ENCODE measurements at places on chromosomes 16 and 17. TPM values are rescaled to one million over a fixed set of nuclear protein-coding genes. Genes with fewer than 3 reads are reported as not detected.

ITGAD gene
- not detected for total RNA-seq

ABCA9 gene
- not detected for total RNA-seq

PFN1 gene
- 1,923 TPM for total RNA-seq

DNA sequence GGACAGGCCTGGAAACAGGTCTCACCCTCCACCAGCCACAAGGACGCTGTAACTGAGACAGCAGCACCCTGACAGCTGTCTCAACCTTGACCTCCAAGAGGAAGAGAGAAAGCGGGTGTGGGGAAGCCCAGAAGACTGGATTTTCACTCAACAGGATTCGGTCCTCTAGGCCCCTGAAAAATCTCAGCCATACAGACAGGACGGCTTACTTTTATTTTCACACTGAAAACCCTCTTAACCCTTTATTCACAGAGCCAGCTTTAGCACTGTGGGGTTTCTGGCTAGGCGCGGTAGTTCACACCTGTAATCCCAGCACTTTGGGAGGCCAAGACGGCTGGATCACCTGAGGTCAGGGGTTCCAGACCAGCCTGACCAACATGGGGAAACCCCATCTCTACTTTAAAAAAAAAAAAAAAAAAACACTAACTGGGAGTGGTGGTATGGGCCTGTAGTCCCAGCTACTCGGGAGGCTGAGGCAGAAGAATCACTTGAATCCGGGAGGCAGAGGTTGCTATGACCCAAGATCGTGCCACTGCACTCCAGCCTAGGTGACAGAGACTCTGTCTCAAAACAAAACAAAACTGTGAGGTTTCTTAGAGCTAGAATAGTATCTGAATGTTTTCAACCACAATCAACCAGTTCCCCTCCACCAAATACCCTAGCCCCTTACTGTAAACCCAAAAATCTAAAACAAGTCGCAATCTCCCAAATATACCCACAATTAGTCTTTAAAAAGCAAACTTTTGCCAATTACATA is 5.3 kb downstream of the ANKRD11 start:
- H3K4me1 ChIP-seq = peaks cover 82% of the 10 kb centered on the region
- H3K27ac ChIP-seq = peak overlapping the region; percentile 88
- peak; percentile 68 for DNase-seq
- H3K4me3 ChIP-seq = peak overlapping the region; percentile 56
- peaks cover 42% of the 10 kb centered on the region for H3K36me3 ChIP-seq

GRCh38 chr17:7177954-7178477 is 1.2 kb downstream of the ASGR1 start:
- no peaks in the 10 kb centered on the region for H3K36me3 ChIP-seq
- H3K4me1 ChIP-seq = peaks cover 11% of the 10 kb centered on the region
- DNase-seq = peak; percentile 29
- H3K27me3 ChIP-seq = peaks cover 12% of the 10 kb centered on the region
- no peak overlapping the region for H3K27ac ChIP-seq

GRCh38 chr17:75138519-75138918 is 7.0 kb upstream of the NT5C start:
- peaks cover 24% of the 10 kb centered on the region for H3K36me3 ChIP-seq
- no peaks in the 10 kb centered on the region for H3K27me3 ChIP-seq

- H3K4me3 ChIP-seq = no peak overlapping the region
- no peak for DNase-seq
- H3K27me3 ChIP-seq = peaks cover 3% of the 10 kb centered on the region
- H3K27ac ChIP-seq = no peak overlapping the region
- H3K4me1 ChIP-seq = no peaks in the 10 kb centered on the region
Observed at GRCh38 chr16:74257061-74257460, 39.6 kb upstream of the PSMD7 start.

DNA sequence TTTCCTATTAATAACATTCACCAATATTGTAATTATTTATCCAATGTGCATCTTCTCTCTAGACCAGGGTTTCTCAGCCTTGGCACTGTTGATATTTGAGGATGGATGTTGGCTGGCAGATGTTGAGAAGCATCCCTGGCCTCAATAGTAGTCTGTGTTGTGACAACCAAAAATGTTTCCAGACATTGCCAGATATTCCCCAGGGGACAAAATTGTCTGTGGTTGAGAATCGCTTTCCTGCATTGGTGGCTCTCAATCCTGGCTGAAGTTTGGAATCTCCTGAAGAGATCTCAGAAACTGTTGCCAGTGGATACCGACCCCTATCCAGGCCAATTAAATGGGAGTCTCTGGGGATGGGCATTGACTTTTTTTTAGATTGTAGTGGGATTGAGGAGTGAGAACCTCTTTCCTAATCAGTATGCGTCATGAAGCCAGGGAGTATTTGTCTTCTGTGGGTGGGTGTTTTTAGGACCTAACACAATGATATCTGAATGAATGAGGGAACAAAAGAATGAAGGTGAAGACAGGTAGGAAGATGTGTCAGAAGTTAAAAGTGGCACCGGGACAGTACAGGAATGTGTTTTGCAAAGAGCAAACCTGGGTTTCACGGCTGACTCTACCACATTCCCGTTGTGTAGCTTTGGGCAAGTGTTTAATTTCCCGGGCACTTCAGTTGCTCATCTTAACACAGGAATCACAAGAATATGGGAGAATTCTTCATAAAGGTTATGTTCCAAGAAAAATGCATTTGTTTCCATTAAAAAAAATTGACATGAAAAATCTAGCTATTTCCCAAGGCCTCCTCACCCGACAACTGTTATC is 24.3 kb downstream of the HSD17B2 start:
- H3K4me1 ChIP-seq = no peaks in the 10 kb centered on the region
- no peak overlapping the region for H3K4me3 ChIP-seq
- H3K27me3 ChIP-seq = peaks cover 15% of the 10 kb centered on the region
- H3K36me3 ChIP-seq = no peaks in the 10 kb centered on the region

GRCh38 chr17:4543557-4544026 is 11.6 kb downstream of the MYBBP1A start:
- H3K27ac ChIP-seq = no peak overlapping the region
- peaks cover 26% of the 10 kb centered on the region for H3K36me3 ChIP-seq
- H3K4me1 ChIP-seq = no peaks in the 10 kb centered on the region

DNA sequence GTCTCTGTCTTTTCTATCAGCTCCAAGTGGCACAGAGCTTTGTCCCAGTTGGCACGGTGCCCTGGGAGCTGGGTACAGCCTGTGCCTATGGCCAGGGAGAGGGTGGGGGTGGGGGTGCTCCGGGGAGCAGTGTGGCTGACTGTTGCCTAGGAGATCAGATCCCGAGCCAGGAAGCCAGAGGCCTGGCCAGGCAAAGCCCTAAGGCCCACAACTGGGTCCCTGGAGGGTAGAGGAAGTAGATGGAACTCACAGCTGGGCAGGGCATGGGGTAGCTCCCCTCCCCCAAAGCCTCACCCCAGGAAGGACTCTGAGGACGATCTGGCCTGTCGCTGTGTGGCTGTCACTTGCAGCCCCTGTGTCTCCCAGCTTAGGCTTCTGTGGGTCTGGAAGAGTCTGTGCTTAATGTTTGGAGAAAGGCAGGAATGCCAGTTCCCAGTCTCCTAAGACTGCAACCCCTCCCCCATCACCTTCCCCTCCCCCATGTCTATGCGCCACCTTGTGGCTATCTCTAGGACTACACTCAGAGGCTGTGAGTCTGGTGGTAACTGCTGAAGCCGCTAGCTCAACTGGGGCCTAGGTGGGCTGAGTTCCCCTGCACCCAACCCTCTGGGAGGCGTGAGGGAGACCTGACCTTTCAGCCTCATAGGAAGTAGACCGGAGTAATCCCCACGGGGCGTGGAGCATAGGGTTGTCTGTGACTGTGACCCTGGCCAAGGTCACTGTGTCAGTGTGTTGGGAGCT is 12.6 kb downstream of the THRA start:
- H3K4me3 ChIP-seq = no peak overlapping the region
- H3K4me1 ChIP-seq = peaks cover 19% of the 10 kb centered on the region
- peak; percentile 80 for DNase-seq

- H3K27ac ChIP-seq = no peak overlapping the region
- peaks cover 35% of the 10 kb centered on the region for H3K4me1 ChIP-seq
- H3K4me3 ChIP-seq = no peak overlapping the region
- no peaks in the 10 kb centered on the region for H3K27me3 ChIP-seq
Observed at GRCh38 chr17:21021208-21021803, 21.5 kb downstream of the USP22 start.

GRCh38 chr17:17445925-17446665 is 30.7 kb upstream of the MED9 start:
- no peak overlapping the region for H3K27ac ChIP-seq
- no peaks in the 10 kb centered on the region for H3K36me3 ChIP-seq
- H3K27me3 ChIP-seq = no peaks in the 10 kb centered on the region
- no peaks in the 10 kb centered on the region for H3K4me1 ChIP-seq
- DNase-seq = no peak

DNA sequence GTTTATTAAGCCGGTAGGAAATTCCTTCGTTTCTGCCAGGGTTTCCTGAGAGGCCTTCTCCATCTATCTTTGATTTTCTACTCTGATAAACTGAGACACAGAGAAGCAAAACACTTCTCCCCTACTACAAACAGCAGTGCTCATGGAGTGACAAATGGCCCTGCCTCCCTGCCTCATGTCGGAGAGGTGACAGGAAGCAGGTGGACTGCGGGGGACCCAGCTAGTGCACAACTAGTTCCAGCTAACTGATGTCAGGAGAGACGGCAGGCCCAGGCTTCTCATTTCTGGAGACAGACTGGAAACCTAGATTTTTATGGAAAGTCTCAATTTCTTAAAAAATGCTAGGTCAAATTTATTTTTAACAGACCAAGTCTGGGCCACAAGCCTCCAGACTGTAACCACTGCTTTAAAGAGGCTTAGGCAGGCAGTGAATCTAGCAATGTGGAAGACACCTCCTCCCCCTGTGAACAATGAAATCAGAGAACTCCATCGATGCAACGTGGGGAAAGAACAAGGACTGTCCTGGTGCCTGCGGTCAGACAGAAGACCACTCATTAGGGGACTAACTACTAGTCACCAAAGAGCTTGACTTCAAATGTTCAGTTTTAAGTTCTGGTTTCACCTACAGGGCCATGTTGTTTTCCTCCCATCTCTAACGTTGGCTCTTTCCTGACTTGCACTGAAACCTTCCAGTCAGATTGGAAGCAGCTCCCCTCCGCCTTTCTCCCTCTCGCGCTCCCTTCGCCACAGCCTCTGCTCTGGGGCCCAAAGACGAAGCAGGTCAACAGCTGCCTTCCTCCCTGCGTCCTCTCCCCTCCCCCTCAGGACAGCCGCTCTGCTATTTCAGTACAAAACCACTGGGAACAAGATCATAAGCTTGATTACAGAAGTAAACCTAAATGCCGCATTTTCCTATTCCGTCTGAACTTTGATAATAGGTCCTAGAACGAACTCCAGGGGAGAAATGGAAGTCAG is 17.6 kb downstream of the GTF3C1 start:
- no peak overlapping the region for H3K27ac ChIP-seq
- no peak for DNase-seq
- H3K36me3 ChIP-seq = peaks cover 47% of the 10 kb centered on the region
- no peaks in the 10 kb centered on the region for H3K4me1 ChIP-seq
- H3K27me3 ChIP-seq = no peaks in the 10 kb centered on the region

- no peak overlapping the region for H3K4me3 ChIP-seq
- no peak overlapping the region for H3K27ac ChIP-seq
- peaks cover 28% of the 10 kb centered on the region for H3K36me3 ChIP-seq
- no peak for DNase-seq
Observed at GRCh38 chr17:7855660-7856010, 769 bp downstream of the TMEM88 start.

DNA sequence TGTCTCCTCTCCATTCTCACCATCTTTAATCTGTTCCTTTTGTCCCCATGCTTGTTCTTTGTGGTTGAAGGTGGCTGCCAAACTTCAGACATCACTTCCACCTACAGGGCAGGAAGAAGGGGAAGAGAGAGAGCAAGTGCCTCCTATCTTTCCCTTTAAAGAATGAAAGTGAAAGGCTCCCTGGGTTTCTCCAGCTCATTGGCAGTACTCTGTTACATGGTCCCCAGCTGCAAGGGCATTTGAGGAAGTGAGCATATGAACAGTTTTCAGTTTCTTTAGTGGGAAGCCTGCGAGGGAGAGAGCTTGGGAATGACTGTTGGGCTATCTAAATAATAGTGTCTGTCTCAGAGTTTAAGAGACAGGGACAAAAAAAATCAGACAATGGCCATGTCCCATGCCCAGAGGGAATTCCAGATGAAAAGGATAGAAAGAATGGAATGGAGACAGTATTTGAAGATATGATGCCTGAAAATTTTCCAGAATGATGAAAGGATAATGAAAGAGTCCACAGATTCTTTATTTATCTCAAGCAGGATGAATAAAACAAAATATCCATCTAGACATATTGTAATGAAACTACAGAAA is 159.9 kb downstream of the LGALS9B start:
- H3K27me3 ChIP-seq = no peaks in the 10 kb centered on the region
- no peaks in the 10 kb centered on the region for H3K4me1 ChIP-seq
- H3K36me3 ChIP-seq = peaks cover 14% of the 10 kb centered on the region
- DNase-seq = no peak

- H3K36me3 ChIP-seq = peaks cover 35% of the 10 kb centered on the region
- no peaks in the 10 kb centered on the region for H3K27me3 ChIP-seq
- DNase-seq = no peak
- H3K27ac ChIP-seq = no peak overlapping the region
- H3K4me3 ChIP-seq = no peak overlapping the region
- peaks cover 21% of the 10 kb centered on the region for H3K4me1 ChIP-seq
Observed at GRCh38 chr17:3645310-3645709, 8.8 kb downstream of the CTNS start.

DNA sequence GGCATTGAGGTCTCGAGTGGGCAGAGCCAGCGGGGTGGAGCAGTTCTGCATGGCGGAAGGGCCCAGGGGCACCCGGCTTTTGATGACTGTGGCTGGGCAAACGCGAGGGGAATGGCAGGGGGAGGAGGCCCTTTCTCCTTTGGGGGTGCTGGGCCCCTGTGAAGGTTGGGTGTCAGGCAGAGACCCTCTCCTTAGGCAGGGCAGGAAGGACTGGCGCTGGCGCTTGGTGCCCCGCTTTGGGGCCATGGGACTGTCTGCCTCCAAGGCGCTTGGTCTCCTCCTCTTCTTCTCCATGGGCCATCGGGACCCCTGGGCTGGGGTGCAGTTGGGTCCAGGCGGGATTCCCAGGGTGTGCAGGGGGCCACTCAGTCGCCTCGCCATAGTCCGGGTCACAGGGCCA is 12.8 kb upstream of the GFAP start:
- no peak for DNase-seq
- no peak overlapping the region for H3K27ac ChIP-seq

- H3K36me3 ChIP-seq = peaks cover 12% of the 10 kb centered on the region
- no peaks in the 10 kb centered on the region for H3K27me3 ChIP-seq
- no peak overlapping the region for H3K27ac ChIP-seq
- peaks cover 32% of the 10 kb centered on the region for H3K4me1 ChIP-seq
- no peak overlapping the region for H3K4me3 ChIP-seq
- DNase-seq = no peak
Observed at GRCh38 chr17:1557355-1558095, 5.1 kb downstream of the PITPNA start.

DNA sequence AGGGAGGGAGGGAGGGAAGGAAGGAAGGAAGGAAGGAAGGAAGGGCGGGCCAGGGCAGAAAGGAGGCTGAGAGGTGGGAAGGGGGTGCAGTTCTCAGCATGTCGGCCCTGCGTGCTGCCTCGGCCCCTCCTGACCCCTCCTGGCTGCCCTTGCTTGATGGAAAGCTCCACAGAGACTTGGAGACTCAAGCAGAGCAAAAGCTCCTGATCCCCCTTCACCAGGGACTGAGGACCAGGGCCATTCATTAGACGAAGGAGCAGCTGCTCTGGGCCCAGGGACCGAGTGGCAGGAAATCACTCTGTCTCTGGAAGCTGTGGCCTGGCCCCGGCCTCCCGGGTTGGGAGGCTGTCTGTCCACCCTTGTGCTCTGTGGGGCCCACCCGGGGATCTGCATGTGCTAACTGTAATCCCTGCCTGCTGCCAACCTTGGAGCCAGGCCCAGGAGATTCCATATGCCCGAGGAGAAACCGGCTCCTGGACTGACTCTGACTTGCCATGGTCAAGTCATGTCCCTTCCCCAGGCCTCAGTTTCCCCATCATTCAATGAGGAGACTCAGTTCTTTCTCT is 27.4 kb upstream of the C1QL1 start:
- H3K27ac ChIP-seq = no peak overlapping the region
- peaks cover 7% of the 10 kb centered on the region for H3K27me3 ChIP-seq
- H3K36me3 ChIP-seq = no peaks in the 10 kb centered on the region

NOXO1 gene
- total RNA-seq = not detected

VTN gene
- not detected for total RNA-seq
